Activated naive CD4-positive, alpha-beta T cell (primary cell): ENCODE measurements at places on chromosomes 2 and 18.

- DNase-seq = no peak
Observed at GRCh38 chr2:132620115-132620514, 49.9 kb downstream of the LYPD1 start.

- peak; percentile 20 for DNase-seq
Observed at GRCh38 chr2:219249203-219249980, 3.7 kb upstream of the TUBA4B start.

DNA sequence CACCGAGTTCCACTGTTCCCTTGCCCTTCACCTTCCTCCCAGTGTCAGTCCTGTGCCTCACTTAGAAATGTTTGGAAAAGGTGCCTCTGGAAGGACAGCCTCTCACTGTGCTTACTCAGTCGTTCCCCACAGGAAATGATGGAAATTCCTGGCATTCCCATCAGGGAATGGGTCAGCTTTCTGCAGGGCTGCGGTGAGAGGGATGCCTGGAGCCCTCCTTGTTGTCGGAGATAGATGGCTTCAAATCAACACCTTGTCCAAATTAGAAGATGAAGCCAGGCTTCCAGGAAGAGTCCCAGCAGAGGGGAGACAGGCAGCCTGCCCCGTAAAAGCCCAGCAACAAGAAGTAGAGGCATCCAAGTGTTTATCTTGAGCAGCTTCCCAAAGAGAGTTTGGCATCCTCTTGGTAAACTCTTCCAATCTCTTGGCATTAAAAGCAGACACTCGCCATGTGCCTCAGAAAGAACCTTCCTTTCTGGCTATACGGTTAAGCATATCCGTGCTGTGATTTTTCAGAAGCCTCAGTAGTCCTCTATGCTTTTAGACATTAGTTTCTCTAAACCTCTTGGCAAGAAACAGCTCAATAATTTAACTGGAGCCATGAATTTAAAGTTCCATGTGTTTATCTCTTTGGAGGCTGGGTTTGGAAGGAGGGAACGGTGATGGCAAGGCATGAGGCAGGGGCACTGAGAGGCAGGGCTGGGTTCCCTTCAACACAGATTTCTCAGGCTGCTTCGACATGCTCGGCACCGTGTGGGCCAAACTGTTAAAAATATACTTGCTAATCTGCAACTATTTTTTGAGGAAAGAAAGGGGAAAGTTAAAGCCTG is 25.1 kb downstream of the COLEC12 start:
- DNase-seq = no peak

DNA sequence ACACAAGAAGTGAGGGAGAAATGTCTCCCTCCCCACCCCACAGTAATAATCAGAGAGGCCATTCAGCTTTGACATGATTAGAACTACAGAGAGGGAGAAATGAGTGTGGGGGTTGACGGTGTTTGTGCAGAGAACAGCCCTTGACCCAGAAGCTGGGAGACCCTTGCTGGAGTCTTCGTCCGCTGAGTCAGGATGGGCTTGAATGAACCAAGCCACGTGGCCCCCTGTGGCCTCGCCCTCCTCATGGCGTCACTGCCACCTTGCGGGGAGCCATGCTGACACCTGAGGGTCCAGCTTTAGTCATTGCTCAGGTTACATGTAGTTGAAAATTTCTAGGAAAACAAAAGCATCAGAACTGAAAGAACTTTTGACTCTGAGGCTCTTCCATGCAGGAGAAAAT is 101.2 kb downstream of the DGKD start:
- DNase-seq = no peak

DNA sequence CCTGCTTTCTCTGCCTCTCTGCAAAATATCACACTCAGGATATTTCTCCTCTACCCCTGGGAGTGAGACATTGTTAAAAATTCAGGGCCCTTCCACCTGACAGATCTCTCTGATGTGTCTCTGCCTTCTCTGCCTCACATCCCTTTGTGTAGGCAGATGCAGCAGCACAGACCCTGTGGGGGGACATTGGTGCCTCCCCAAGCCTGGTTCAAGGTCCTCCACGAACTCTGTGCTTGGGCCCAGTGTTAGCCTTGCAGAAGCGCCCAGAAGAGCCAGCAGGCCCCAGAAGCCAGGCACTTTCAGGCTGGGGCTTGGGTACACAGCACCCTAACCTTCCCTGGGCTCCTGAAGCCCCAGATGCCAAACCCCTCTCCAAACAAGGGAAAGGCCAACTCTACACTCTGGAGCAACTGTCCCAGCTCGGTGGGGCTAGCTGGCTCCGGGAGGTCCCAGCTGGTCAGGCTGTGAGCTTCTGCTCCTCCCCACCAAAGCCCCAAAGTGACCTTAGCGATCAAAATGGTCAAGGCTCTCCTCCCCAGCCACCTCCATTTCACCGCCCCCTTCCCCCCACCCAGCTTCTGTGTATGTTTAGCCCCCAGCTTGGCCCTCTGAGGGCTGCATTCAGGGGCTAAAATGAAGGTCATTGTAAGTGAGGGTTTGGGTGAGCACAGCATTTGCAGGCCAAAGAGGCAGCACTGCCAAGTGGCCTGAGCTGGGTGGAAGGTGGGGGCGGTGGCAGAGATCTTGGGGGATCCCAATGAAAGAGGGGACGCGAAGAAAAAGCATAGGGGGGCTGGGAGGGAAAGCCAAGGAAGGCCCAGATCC is 2.6 kb downstream of the HOXD9 start:
- DNase-seq = no peak

- DNase-seq = no peak
Observed at GRCh38 chr2:39375917-39376316, 61.2 kb downstream of the MAP4K3 start.

DNA sequence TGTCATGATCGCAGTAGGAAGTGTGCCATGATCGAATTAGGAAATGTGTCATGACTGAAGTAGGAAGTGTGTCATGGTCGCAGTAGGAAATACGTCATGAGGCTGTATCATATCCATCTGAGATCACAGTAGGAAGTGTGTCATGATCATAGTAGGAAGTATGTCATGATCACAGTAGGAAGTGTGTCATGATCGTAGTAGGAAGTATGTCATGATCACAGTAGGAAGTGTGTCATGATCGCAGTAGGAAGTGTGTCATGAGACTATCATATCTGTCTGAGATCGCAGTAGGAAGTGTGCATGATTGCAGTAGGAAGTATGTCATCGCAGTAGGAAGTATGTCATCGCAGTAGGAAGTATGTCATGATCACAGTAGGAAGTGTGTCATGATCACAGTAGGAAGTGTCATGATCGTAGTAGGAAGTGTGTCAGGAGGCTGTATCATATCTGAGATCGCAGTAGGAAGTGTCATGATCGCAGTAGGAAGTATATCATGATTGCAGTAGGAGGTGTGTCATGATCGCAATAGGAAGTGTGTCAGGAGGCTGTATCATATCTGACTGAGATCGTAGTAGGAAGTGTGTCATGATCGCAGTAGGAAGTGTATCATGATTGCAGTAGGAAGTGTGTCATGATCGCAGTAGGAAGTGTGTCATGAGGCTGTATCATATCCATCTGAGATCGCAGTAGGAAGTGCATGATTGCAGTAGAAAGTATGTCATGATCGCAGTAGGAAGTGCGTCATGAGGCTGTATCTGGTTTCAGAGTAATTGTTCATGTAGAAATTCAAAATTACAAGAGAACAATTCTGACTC is 56.4 kb upstream of the NFATC1 start:
- DNase-seq = no peak

GRCh38 chr18:3529077-3529476 is 79.1 kb downstream of the TGIF1 start:
- no peak for DNase-seq

DNA sequence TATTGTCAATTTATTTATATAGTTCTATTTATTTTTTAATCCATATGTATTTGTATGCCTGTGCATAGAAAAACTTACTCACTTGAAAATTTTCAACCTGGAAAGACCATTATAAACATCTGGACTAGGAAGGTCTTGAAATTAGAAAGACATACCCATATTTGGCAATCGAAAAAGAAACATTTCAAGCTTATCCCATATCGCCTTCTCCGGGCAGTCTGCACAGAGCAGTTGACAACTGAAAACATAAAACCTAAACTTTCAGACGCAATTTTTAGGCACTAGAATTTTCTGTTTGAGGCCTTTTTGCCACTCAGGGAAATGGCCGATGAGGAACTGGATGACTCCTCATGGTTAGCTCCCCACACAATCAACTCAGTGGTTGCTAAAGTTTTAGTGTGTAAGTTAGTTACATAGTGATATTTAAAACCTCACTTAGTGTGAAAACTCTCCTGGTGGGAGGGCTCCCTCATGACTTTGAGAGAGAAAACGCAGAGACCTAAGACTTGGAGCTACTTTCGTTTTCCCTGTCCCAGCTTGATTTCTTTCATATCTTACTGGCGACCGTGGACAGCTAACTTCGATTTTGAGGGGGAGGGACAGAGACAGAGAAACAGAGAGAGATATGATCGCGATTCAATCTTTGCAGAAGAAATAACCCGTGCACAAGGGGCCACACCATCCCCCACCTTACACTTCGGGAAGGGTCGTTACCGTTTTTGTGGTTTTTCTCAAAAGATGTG is 3.2 kb upstream of the HOXD12 start:
- no peak for DNase-seq

DNA sequence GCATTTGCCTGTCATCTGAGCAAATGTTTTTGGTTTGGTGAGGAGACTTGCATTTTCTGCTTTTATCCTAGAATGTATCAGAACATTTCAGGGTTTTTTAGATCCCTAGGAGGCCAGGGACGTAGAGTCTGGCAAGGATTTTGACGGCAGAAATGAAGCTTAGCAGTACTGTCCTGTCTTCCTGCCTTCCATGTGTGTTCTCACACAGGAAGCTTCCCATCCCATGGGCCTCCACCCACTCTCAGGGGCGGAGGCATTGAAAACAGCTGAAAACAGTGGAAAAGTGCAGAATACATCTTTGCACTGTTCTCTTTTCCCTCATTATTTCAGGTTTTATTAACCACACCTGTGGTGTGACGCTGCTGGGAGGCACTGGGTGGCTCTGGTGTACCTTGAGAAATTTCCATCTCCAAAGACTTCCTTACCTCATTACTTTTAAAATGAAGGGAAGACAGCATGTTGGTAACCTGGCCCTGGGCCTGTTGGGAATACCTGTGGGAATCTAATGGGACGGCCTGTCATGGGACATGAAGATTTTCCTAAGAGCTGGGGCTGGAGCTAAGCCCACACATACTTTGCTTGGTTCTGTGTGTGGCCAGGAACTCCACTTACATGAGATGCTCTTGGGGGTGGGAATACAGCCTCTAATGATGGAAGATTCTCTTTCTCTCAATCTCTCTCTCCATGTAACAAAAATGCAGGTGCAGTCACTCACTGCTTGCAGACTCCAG is 20.5 kb downstream of the PCARE start:
- no peak for DNase-seq

- no peak for DNase-seq
Observed at GRCh38 chr18:54080858-54081257, 143.6 kb downstream of the MBD2 start.

DNA sequence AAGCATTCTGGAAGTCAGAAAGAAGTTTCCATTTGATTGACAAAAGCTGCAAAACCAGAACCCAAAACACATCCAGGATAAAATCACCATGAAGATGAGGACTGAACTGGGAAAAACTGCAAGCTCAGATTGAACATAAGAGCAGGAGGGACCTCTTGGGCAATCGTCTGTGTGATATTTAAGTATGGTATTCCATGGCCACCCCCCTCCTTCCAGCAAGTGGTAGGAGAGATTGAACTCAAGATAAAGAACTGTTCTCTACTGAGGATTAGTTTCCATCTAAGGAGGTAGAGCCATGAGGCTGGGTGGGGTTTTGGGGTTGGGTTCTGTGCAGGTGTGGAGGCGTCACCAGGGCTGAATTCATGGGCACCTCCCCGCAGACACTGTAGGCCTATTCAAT is 251.1 kb downstream of the NCKAP5 start:
- no peak for DNase-seq

GRCh38 chr18:55106906-55107305 is 147.6 kb upstream of the CCDC68 start:
- DNase-seq = no peak

GRCh38 chr2:156708051-156708450 is 271.9 kb downstream of the GPD2 start:
- no peak for DNase-seq

GRCh38 chr2:112803691-112804521 is 19.6 kb upstream of the IL1A start:
- no peak for DNase-seq

DNA sequence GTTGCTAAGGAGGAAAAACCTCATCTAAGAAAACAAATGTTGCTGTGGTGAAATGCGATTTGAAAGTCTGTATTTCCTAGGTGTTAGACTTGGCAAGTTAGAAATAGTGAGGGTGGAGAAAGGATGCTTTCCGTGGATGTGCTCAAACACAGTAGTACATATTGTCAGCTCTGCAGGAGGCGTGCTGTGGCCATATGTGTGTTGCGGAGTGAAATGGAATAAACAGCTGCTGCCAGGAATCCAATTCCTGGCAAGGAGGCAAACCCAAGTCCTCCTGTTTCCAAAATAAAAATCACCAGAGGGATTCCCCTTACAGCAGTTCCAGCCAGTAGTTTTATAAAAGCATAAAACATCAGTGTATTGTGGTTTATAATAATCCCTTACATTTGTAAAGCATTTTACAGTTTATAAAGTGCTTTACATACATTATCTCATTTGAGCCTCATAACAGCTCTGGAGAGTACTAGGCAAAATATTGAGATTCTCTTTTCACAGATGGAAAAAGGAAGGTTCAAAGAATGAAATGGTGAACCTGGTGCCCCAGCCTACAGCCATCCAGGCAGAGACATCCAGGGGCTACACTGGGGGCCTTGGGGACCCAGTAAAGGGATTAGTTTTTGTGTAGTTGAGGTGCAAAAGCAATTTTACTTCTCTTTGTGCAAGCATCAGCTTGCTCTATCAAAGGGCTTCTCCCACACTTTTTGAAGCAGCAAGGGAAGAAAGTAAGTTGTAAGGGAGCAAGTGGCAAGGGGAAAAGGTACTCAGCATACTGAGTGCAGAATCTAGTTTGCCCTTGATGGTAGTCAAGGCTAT is 206.0 kb downstream of the AGPS start:
- DNase-seq = no peak

GRCh38 chr18:23204589-23205235 is 69.4 kb downstream of the CABLES1 start:
- no peak for DNase-seq

GRCh38 chr2:3413697-3414096 is 34.2 kb downstream of the TRAPPC12 start:
- no peak for DNase-seq

- DNase-seq = no peak
Observed at GRCh38 chr2:133573491-133574162, 5.4 kb upstream of the NCKAP5 start.

- no peak for DNase-seq
Observed at GRCh38 chr18:5058768-5059695, 138.0 kb downstream of the AKAIN1 start.

DNA sequence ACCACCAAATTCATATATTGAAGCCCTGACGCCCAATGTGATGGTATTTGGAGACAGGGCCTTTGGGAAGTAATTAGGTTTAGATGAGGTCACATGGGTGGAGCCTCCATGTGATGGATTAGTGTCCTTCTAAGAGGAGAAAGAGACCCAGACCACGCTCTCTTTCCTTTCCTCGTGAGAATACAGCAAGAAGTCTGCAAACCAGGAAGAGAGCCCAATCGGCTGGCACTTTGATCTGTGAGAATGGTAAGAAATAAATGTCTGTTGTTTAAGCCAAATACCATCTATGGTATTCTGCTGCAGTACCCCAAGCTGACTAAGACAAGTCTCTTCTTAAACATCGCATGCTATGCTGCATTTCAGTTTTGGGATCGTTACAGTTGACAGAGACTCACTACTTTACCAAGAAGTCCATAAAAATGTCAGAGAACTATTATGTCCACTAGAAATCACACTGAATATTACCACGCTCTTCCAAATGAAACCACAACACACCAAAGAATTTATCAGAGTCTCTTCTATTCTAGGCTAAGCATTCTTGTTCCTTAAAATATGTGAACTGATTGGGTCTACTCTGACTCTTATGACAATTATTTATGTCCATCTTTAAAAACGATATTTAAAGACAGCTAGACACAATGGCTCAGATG is 48.5 kb downstream of the LPIN2 start:
- DNase-seq = no peak
